ENCODE measurements at places on chromosomes 12 and 14.
A peak's percentile ranks its signal among the peaks of the same experiment; 100 is the strongest.

DNA sequence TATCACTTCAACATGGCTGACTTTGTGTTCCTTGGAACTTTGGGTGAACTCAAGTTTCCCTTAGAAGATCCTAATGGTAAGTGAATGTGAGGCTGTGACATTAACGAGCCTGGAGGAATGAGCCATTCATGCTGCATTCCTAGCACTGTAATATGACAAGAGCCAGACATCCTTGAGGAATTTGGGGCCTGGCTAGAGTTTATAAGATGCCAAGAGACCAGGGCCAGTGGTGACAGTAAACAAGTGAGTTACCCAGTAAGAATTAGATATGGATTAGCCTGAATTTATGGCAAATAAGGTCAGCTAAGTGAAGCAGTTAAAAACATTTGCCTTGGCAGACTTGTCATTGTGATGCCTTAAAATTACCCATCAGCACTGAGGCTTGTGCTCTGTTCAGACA lies 232.4 kb downstream of the AKAP6 start:
- peak; percentile 11 for DNase-seq

DNA sequence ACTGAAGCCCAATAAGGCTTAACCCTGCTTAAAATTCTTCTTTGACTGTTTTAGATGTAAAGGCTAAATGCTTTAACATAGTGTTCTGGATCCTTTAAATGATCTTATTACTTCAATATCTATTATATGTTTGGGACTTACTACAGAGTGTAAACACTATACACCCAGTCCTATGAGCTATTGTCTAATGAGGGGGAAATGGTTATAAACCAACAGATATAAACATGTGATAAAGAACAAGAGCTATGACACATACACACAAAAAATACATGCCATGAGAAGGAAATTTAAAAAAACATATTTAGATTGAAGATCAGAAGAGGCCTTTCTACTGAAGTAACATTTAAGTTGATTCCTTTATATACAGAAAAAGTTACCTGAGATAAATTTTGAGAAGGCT lies 505.1 kb downstream of the FOXG1 start:
- DNase-seq, result no peak

GRCh38 chr12:48187916-48188695 lies 4.7 kb downstream of the CCDC184 start:
- DNase-seq, result no peak

GRCh38 chr12:68406134-68406576 lies 74.0 kb upstream of the MDM1 start:
- peak; percentile 16 for DNase-seq

DNA sequence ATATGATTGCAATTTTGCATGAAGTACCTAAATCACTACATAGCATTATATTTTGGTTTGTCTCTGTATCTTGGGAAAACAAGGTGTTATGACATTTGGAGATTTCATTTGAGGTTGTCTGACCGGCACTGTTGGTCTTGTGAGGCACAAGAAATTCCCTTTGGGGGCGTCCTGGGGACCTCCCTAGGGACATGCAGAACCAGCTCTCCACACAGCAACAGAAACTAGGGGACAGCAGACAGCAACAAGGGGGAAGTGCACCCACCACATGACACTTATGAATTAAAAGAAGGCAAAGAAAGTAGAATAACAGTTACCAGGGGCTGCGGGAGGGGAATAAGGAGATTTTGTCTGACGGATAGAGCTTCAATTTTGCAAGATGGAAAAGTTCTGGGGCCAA lies 14.4 kb downstream of the DDX54 start:
- DNase-seq, result no peak

GRCh38 chr12:11607313-11608081 lies 42.0 kb upstream of the ETV6 start:
- DNase-seq, result no peak

All from urothelium cell line (cell line).